Myometrial cell (primary cell): ENCODE measurements at places on chromosomes 11 and 22. TPM values are rescaled to one million over a fixed set of nuclear protein-coding genes. Genes with fewer than 3 reads are reported as not detected.

SYCE3 gene
- total RNA-seq: not detected in 2 replicates

IFT27 gene
- 19.0 and 20.5 TPM in 2 replicates for total RNA-seq

TEX54 gene
- not detected in 2 replicates for total RNA-seq

FGF4 gene
- total RNA-seq: not detected in 2 replicates

OR52I2 gene
- not detected in 2 replicates for total RNA-seq

MS4A12 gene
- total RNA-seq: not detected in 2 replicates

PCSK7 gene
- total RNA-seq: 75.7 and 85.9 TPM in 2 replicates

OR52I1 gene
- not detected in 2 replicates for total RNA-seq

PDGFD gene
- 4.3 and 7.1 TPM in 2 replicates for total RNA-seq

B4GALNT4 gene
- 1.2 and 2.0 TPM in 2 replicates for total RNA-seq

FAM111A gene
- total RNA-seq: 23.6 and 28.9 TPM in 2 replicates

APLNR gene
- total RNA-seq: not detected in 2 replicates

GGTLC3 gene
- total RNA-seq: not detected in 2 replicates

TRIM34 gene
- 16.5 and 18.5 TPM in 2 replicates for total RNA-seq

MS4A15 gene
- not detected in 2 replicates for total RNA-seq

PANX2 gene
- under 0.01 and 1.1 TPM in 2 replicates for total RNA-seq

IGLL1 gene
- not detected in 2 replicates for total RNA-seq

INS gene
- not detected in 2 replicates for total RNA-seq

SCN4B gene
- not detected in 2 replicates for total RNA-seq

VSIG2 gene
- 1.6 TPM in 1 of 2 replicates, not detected in the other for total RNA-seq

ADAMTS15 gene
- under 0.01 TPM in 1 of 2 replicates, not detected in the other for total RNA-seq

OR5L2 gene
- total RNA-seq: not detected in 2 replicates
